ENCODE measurements at places on chromosomes 12 and 14.

GRCh38 chr12:52091869-52092268 is 12.4 kb downstream of the SMIM41 start:
- no peak for DNase-seq

- DNase-seq: no peak
Measured at GRCh38 chr12:116698116-116698515, 39.8 kb downstream of the SPRING1 start.

- DNase-seq: no peak
Measured at GRCh38 chr12:115638733-115639647, 638.5 kb downstream of the MED13L start.

DNA sequence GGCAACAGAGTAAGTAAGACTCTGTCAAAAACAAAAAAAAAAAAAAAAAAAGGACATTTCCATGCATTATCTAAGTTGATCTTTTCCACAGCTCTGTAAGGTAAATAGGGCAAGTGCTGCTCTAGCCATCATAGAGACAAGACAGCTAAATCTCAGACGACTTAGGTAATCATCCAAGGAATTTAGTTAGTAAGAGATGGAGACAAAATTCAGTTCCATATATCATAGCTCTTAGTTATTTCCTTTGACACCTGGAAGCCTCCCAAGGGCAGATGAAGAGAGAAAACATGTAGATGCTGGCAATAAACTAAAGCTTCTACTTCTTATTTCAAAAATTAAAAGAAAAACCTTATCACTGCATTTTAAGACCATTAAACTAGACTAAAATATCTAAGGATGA is 48.7 kb downstream of the ST8SIA1 start:
- DNase-seq: no peak

DNA sequence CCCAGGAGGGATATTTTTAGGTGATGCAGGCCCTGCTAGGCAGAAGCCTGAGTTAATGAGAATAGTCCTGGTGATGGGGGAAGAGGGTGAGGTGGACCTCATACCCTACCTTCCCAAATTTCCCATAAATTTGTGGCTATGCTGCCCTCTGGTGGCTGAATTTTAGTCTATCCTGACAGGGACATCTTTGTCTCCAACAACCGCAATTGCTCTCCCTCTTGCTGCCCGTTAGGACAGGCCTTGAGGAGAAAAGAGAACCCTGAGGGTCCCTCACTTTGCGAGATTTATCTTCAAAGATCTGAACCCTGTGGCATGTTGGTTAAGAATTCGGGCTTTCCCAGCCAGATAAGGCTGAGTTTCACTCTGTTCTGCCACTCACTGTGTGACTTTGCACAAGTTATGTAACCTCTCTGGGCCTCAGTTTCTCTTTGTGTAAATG is 9.8 kb upstream of the ZNF385A start:
- DNase-seq: no peak

DNA sequence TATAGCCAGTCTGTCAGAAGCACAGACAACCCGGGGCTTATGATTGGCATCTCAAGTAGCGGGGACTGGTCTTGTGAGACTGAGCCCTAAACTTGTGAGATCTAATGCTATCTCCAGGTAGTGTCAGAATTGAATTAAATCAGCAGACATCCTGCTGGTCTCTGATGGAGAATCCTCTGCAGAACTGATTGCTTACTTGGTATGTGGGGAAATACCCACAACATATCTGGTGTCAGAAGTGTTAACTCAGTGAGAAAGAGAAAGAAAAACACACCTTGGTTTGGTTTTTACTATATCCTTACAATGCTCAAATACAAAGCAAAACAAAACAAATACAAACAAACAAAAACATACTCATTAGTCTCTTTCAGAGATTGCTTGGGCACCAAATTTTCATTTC is 10.0 kb downstream of the SEL1L start:
- no peak for DNase-seq

DNA sequence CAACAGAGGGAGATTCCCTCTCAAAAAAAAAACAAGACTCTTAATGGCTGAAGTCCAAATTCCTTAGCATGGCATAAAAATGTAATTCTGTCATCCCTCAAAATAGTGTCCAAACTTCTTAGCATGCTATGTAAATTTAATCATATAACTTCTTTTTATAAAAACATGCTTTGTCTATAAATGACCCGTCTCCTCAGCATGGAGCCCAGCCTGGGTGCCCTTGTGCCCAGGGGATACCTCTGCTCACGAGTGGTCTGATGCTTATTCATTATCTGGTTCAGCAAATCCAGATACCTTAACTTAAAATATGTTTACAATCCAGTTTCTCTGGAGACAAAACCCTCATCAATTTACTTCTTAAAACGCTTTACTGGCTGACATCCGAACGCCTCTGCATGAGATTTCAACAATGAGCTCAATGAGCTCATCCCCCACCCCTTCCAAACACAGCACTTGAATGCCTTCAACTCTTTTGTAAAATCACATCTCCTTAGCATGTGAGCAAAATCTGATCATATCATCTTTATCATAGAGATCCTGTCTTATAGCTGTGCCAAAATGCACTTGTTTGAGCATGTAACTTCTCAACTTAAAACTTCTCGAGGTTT is 15.7 kb downstream of the RTL1 start:
- DNase-seq: no peak

DNA sequence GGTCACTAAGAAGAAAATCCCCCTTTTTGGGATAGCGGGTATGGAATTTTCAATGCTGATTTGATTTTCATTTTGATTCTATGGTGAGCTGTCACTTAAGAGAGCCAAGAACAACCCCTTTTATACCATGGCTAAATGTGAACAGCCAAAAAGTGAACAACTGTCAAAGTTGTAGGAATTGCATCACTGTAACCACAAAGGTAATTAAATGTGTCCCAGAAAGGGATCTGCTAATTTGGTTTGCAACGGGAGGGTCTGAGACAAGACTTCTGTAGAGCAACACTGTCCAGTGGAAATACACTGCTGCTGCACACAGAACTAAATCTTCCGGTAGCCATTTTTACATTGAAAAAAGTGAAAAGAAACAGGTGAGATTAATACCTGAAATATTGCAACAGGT is 14.6 kb downstream of the CHST11 start:
- DNase-seq: no peak

DNA sequence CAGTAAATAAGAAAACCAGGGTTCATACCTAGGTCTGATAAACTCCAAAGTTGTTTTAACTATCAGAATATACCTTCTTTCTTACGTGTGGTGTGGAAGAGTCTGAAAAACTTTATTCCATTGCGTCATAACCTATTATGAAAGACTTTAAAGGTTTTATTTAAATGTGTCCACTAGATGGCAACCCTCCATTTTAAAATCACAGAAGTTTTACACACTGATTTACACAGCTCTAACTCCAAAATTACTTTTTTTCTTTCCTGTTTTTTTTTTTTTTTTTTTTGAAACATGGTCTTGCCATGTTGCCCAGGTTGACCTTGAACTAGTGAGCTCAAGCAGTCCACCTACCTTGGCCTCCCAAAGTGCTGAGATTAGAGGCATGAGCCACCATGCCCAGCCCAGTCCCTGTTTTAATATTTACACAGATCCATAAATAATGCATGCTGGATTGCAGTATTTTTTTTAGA is 17.3 kb upstream of the TMPRSS12 start:
- no peak for DNase-seq

DNA sequence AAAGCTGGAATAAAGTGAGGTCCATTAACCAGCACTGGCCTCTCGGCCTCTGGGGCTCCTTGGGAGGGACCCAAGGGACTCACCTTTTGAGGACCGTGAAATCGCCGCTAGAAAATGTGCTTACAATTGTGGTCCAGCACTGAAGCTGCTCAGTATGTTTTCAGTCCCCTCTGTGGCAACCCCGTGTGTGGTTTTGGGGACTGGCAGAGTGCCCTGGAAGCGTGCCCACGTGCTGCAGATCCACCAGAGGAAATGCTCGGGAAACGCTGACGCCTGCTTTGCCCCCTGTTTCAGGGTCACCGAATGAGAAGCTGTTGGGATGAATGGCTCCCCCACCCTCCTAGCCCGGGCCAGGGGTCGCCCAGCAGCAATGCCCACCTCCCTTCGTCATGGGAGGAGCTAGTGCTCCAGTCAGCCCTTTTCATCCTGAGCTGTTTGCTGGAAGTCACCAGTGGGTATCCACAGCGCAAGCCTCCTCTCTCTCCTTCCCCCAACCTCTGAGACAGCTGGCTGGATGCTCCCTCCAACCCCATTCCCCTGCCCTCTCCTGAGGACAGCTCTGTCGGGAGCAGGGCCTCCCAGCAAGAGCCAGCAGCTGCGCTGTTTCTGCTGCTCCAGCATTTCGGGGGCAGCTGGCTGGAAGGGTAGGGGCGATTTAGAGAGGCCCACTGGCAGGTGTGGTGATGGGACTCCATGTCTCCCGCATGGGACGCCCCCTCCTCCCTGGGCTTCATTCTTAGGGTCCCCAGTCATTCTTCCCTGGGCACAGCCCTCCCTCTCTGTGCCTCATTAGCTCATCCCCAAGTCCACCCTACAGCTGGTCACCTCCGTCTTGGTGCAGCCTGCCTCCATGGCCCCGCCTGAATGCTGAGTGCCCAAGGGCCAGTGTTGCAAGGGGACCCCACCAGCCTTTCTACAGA is 33.2 kb upstream of the PPP1R13B start:
- DNase-seq: no peak

DNA sequence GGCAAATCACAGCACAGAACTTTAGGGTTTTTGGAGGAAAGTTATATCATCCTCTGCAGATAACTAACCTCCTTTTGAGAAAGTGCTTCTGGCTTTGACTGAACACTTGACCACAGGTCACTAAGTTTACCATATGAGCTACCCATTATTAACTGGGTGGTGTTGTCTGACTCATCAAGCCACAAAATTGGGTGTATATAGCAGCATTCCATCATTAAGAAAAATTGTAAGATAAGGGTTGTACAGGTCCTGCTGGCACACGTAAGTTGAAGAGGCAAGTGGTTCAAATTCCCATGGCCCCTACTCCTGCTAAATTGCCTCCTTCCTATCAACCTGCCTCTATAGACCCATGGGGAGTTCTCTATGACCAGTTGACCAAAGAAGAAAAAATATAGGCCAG is 39.5 kb downstream of the L2HGDH start:
- DNase-seq: no peak

All from activated CD4-positive, alpha-beta T cell treated with anti-CD3 and anti-CD28 coated beads for 1 hour (primary cell).